ENCODE measurements at places on chromosomes 5 and 9.

DNA sequence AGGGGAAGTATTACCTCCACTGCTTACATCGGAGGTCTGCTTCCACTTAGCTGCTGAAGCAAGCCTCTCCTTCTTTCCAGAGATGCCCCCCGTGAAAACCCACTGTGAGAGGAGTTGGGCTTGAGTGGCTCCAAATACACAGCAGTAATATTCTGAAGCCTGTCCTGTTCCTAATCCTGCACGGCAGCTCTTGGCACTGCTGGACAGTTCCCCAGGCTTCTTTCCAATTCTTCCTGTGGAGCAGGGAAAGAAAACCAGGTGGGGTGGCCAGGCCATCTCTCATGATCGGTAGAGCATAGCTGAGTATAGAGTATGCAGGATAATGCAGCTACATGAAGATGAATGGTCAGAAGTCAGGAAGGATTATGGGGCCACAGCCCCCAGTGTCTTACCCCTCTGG lies 335.3 kb downstream of the MARCHF11 start:
- DNase-seq = no peak

- DNase-seq = no peak
Measured at GRCh38 chr9:16767366-16767765, 103.1 kb downstream of the BNC2 start.

- peak; percentile 67 for DNase-seq
Measured at GRCh38 chr5:148909040-148909439, 82.6 kb downstream of the ADRB2 start.

DNA sequence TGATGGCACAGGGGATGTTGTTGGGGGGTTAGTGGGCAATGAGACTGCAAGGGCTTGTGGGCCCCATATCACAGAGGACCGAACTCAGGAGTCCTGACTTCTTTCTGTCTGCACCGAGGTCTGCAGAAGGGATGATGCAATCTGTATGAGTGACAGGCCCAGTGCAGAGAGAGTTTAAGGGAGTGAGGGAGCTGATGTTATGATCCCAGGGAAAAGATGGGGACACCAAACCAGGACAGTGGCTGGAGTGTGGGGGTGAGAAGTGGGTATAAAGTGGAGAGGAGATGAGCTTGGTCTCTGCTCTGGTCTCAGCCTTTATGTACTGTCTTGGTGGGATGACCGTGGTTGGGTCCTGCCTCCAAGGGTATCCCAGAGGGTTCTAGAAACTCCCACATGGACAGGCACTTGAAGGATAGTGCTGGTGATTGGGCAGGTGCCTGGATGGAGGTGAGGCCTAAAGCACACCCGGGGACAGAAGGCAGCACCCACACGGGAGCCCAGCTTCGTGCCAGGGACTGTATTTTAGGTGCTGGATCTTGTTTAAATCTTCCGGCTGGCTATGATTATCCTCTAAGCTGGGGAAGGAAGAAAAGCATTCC lies 21.9 kb downstream of the GSN start:
- peak; percentile 55 for DNase-seq

DNA sequence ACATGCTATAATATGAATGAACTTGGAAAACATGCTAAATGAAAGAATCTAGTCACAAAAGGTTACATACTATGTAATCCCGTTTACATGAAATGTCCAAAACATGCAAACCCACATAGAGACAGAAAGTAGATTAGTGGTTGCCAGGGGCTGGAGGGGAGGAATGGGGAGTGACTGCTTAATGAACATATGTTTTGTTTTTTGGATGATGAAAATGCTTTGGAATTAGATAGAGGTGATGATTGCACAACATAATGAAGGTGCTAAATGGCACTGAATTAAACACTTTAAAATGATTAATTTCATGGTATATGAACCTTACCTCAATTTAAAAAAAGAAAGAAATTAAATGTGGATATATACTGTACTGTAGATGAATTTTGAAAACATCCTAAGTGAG lies 17.6 kb upstream of the NDFIP1 start:
- DNase-seq = no peak

- no peak for DNase-seq
Measured at GRCh38 chr9:76413658-76414057, 19.4 kb upstream of the RFK start.

GRCh38 chr5:53936481-53937352 lies 373.7 kb downstream of the ARL15 start:
- no peak for DNase-seq

DNA sequence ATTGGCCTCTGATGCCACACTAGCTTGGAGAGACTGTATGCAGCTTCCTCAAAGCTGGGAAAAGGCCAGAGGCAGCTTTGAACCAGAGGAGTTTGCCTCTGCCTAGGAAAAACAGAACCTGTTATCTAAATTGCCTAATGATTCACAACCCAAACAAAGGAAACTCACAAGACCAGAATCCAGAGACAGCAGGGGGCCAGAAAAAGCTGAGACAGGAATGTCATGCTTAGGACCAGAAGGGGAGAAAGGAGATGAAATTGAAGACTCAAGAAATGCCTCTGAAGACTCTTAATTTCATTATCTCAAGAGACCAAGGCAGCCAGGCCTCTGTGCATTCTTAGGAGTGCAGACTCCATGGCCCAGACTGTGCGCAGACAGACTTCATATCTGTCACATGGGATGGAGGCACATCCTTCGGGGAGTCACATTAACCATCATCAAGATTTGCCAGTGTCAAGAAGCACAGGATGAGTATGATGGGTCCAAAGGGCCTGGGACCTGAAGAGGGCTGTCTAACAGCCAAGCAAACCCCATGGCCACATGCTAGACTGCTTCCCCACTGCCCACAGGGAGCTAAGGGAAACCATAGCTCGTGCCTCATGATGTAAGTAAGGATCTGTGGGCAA lies 57.3 kb downstream of the ARSB start:
- DNase-seq = peak; percentile 75

DNA sequence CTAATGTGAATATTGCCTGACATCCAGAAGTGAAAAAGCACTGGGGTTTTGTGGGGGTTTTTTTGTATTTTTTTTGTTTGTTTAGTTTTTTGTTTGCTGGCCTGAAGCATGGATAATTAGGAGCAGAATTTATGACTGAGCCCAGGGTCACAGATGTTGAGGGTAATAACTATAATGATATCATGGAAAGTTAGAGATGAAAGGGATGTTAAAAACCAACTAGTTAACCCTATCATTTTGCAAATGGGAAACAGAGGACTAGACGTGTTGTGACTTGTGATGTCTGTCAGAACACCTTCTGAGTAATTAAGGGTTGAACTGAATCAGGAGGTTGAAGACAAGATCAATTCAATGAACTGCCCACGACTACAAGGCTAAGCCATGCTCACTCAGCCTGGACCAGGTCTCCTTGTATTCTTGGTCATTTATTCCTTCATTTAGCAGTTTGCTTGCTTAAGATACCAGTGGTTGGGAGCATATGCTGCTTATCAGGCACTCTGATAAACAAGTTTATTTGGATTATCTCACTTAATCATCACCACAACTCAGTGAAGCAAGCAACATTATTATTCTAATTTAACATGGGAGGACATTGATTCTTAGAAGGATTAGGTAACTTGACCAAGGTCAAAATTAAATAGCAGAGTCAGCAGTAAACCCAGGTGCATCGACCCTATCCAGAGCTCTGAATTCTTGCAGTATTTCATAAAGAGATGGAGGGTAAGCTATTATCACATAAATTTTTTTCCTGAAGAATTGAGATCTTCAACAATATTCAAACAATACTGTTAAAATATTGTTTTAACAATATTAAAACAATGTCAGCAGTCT lies 75.7 kb upstream of the PIK3R1 start:
- DNase-seq = peak; percentile 29

All from iris pigment epithelial cell (primary cell).